ENCODE measurements at places on chromosomes 13 and 19.
A peak's percentile ranks its signal among the peaks of the same experiment; 100 is the strongest.

DNA sequence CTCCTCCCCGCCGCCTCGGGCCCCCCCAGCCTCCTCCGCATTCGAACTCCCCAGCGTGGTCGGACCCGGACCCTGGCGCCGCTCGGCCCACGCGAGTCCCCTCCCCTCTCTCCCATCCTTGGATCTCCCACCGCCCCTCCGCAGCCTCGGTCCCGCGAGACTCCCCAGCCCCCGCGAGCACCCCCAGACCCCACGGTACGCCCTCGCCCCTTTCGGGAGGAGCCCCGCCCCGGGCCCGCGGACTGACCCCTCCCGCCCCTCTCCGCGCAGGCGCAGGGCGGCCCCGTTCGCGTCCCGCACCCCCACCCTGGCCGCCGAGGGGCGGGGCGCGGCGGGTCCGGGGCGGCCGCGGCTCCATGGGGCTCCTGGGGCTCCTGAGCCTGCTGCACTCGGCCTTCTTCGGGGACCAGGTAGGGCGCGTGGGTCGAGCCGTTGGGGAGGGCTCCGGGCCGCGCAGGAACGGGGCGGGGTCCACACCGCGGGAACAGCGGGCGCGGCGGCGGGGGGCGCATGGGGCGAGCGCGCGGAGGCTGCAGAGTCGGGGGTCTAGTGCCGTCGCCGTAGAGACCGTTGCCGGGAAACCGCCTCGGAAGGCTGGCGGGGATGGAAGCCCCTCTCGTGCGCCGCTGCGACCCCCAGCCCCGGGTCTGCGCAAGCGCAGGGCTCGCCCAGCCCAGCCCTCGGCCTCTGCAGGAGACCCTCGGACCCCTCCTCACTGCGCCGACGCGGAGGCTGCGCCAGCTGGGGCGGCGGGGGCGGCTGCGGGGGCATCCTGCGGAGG is 3.8 kb upstream of the APC2 start:
- no peak for DNase-seq

DNA sequence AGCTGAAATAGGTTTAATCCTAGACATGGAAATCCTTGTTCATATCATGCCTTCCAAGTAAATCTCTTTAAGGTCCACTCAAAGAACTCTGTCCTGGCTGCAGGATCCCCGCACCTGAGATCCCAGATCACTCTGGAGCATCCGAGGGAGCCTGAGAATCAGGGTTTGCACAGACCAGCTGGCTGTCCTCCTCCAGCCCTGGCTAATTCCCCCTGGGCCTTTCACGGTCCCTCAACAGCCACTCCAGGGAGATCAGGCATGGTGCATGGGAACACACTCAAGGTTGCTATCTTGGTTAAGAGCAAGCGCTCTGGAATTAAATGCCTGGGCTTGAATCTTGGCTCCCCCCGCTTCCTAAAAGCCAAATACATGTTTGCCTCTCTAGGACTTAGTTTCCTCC is 130.8 kb downstream of the IRS2 start:
- DNase-seq: no peak

DNA sequence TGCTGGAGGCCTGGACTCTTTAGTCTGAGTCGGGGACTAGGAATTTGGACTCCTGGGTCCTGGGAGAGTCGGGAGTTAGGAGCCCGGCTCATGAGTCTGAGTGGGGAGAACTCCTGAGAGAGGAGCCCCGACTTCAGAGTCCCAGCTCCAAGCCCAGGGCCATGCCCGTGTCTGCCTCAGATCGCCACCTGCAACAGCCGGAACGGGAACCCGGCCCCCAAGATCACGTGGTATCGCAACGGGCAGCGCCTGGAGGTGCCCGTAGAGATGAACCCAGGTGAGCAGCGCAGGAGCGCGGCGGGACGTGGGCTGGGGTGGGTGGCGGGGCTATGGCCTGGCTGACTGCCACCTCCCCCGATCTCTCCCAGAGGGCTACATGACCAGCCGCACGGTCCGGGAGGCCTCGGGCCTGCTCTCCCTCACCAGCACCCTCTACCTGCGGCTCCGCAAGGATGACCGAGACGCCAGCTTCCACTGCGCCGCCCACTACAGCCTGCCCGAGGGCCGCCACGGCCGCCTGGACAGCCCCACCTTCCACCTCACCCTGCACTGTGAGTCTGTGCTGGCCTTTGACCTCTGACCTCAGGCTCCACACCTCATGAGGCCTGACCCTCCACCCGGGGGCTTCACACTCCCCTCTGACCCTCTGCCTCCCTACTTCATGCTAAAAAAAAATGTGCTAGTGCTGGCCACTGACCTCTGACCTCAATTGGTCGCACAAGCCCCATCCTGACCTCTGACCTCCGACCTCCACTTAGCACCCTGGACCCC is 4.4 kb downstream of the BCAM start:
- peak; percentile 70 for DNase-seq

- no peak for DNase-seq
Measured at GRCh38 chr13:38902551-38902950, 88.1 kb downstream of the STOML3 start.

GRCh38 chr19:15266683-15267082 is 34.4 kb upstream of the EPHX3 start:
- DNase-seq: no peak

DNA sequence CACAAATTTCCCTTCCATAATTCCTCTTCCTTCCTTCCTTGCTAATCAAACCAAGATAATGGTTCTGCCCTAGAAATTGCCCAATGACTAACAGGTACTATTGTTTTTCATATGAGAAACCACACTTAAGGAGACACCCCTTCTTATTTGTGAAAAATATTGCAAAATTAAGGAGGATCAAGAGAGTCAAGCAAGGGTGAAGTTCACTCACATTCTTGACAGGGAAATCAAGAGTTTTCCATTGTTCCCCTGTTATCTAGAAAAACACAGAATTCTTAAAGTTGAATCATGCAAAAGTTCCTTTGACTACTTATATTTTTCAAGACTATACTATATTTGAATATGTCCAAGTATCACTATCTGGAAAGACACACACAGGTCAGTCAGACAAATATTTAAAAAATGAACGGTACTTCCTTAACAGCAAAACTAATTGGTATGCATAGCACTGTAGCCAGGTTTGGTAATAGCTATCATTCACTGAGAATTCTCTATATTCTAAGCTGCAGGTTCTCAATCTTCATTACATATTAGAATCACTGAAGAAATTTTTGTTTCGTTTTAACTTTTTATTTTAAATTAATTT is 897.2 kb downstream of the DIAPH3 start:
- no peak for DNase-seq

DNA sequence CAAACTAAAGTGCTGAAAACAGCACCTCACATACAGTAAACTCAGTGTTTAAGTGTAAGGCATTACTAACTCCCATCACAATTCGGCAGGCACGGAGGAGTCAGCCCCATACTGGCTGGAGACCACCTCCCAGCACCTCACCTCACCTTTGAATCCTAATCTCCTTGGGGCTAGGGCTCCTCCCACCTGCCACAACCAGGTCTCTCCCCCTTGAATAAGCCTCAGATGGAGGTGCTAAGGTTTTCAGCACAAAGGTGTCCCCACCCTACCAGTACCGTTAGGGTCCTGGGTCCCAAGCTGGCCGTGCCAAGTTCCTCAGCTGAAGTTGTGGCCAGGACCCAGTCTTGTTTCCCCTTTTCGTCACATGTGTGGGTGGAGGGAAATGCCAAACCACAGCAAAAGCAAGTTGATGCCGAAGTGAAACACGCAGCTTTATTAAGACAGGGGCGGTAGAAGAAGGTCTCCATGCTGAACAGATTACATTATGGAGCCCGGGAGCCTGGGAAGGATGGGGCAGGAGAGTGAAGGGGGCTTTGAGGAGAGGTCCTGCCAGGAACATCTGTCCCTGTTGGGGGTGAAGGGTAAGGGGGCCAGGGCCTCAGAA is at the start of gene IGFLR1:
Gene IGFLR1, minus strand, starts transcription at position 332 of the 604 bp plus-strand sequence. CDS start 1,272 bp downstream, outside the sequence.
- no peak for DNase-seq
